ENCODE measurements at places on chromosomes 3 and 15. TPM values are rescaled to one million over a fixed set of nuclear protein-coding genes. Genes with fewer than 3 reads are reported as not detected.

GRCh38 chr3:197139586-197139985, 110.0 kb upstream of the MELTF start:
- DNase-seq: no peak

GRCh38 chr3:71177375-71177774, 406.2 kb downstream of the FOXP1 start:
- no peak for DNase-seq

DNA sequence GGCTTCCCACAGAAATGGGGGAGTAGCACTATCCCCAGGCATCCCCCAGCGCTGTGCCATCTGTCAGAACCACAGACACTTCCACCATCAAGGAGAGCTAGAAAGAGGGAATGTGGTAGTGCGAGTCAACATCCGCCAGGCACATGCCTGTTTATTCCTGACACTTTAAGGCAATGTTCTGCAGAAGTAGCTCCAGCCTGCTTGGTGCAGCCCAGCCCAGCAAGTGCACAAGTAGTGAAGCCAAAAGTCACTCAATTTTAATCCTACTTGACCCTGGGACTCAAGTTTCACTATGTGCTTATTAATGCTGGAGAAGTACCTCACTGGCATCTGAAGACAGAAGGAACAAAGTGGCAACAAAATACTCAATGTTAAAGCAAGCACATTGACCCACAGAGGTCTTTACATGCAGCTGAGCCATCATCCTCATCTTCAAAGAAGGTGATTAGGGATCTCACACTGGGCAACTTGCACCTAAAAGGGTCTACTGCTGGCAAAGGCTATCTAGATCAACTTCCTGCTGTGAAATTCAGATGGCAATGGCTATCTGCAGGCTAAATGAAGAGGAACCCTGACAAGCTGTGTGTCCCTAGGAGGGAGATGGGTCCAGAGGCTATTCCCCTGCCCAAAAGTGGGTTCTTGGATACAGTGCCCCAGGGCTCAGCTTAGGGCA, 61.4 kb upstream of the CLDN18 start:
- DNase-seq: no peak

DNA sequence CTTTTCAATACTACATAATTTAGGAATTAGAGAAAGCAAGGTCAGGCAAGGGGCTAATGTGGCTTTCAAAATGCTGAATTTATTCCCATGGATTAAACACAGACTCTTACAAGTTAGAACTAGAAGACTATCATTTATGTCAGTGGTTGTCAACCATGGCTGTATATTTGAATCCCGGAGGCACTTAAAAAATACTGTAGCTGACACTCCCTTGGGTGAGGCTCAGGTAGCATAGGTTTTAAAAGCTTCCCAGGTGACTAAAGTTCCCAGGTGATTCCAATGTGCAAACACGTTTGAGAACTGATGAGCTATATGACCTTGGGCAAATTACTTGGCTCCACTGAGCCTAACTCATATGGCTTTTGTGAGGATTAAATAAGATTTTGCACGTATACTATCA, 29.6 kb downstream of the AAGAB start:
- no peak for DNase-seq

GRCh38 chr15:51904421-51904820, 67.2 kb downstream of the LEO1 start:
- no peak for DNase-seq

- DNase-seq: no peak
Observed at GRCh38 chr3:149231871-149232270, 10.2 kb upstream of the CP start.

DNA sequence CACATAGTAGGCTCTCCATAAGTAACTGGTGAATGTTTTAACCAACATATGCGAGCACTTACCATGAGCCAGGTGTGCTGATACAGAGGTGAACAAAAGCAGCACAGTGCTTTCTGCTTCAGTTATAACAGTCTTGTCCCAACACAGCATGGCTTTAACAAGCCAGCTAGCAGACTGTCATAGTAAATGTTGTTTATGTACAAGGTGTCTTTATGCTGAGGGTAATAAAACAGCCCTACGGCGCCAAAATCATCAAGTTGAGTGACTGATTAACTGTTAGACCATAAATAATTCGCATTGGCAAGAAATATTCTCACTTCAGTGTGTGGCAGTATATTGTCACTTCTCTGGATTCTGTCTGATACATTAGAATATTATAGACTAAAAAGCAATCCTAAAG, 646.0 kb upstream of the CFAP20DC start:
- no peak for DNase-seq

- no peak for DNase-seq
Observed at GRCh38 chr15:46366360-46367007, 731.7 kb downstream of the SQOR start.

GRCh38 chr3:177478170-177478867, 281.0 kb upstream of the TBL1XR1 start:
- DNase-seq: no peak

- no peak for DNase-seq
Observed at GRCh38 chr15:31609258-31609681, 282.6 kb downstream of the KLF13 start.

- no peak for DNase-seq
Observed at GRCh38 chr3:110783541-110783940, 288.1 kb upstream of the NECTIN3 start.

DNA sequence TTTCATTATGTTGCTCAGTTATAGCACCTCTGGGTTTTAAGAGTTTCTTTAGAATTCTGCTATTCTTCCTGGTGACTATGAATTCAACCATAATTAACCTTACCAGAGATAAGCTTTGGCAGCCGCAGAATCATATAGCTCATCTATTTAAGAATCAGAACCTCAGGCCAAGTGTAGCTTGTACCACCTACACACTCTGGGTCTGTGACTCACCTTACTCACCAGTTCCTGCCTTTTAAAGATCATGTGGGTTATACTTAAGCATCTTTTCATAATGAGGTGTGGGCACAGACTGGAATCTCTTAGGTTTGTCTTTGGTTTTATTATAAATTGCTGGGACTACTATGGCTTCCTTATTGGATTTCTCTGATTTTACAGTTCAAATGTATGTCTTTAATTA, 21.9 kb downstream of the CDV3 start:
- no peak for DNase-seq

- no peak for DNase-seq
Observed at GRCh38 chr3:25587526-25587925, 77.2 kb downstream of the TOP2B start.

GRCh38 chr3:34002569-34003100, 204.2 kb downstream of the PDCD6IP start:
- no peak for DNase-seq

GRCh38 chr3:37987751-37988179, 2.8 kb upstream of the VILL start:
- DNase-seq: no peak

DNA sequence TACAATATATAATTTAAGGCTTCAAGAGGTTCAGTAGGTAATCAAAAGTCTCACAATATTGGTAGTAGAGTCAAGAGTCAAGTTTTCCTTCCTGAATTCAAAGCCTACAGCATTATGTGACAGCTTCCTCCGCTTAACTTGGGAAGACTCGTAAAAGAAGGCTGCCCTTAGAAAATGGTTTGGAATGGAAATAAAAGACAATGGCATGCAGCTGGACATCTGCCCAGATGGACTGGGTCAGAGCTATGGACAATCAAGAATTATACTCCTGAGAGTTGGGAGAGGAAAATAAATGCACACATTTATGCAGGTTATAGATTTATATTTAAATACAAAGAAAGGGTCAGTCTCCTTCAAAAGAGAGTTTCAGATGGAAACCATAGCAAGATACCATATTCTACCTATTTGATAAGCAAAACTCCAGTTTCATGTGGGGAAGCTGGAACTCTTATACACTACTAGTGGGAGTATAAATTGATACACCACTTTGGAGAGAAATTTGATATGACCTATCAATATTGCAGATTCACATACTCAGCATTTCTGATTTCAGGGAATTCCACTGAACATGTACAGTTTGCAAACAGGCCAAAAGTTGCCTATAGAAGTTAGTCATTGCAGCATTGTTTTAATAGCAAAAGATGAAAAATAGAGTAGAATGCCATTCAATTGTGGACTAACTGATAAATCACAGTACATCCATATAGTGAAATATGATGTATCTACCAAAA, 6.1 kb downstream of the CRYBG3 start:
- no peak for DNase-seq

- DNase-seq: no peak
Observed at GRCh38 chr3:141250828-141251227, 19.2 kb downstream of the PXYLP1 start.

- no peak for DNase-seq
Observed at GRCh38 chr3:16801223-16801622, 83.5 kb upstream of the PLCL2 start.

DNA sequence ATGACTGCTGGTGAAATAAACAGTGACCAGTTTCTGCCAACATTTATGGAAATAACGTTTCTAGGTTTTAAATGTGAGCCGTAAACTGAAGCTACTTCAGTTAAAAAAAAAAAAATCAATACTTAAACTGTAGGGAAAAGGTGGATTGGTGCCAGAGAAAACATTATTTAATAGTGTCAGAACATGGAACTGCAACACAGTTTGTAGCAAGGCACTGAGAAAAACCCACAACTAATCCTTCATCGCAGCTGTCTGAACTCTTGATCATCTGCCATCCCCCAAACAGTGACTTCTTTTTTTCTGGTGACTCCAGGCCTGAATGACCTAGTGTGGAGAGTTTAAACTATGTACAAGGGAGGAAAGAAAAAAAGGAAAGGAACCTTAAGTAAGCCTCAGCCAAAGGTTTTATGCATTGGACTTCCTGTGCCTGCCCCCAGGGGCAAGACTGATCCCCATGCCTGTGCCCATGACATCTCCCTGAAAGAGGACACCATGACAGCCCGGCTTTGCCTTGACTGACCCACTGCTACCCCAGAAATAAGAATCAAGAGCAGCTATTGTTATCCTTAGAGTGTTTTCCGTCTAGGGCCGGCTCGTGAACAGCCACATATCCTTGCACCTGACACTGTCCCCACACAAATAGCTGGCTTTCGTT, 33.1 kb downstream of the CRTAP start:
- no peak for DNase-seq

DNA sequence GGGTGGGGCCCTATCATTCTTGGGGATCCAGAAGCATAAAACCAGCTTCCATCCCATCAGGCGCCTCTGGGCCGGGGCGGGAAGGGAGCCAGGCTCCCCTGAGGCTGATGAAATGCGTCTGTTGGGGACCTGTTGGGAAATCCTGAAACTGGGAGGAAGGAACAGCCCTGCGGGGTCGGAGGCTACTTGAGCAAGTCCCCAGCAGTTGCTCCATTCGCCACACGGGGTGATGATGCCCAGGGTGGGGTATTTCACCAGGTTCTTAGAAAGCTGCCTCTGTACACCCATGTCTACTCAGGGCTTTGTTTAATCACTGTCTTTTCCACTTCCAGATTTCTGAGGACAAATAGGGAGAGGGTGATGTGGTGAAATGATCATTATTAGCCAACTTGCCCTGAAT, 25.4 kb upstream of the TSEN2 start:
- DNase-seq: no peak

GRCh38 chr3:195609229-195609628, 25.5 kb upstream of the APOD start:
- DNase-seq: no peak

DNA sequence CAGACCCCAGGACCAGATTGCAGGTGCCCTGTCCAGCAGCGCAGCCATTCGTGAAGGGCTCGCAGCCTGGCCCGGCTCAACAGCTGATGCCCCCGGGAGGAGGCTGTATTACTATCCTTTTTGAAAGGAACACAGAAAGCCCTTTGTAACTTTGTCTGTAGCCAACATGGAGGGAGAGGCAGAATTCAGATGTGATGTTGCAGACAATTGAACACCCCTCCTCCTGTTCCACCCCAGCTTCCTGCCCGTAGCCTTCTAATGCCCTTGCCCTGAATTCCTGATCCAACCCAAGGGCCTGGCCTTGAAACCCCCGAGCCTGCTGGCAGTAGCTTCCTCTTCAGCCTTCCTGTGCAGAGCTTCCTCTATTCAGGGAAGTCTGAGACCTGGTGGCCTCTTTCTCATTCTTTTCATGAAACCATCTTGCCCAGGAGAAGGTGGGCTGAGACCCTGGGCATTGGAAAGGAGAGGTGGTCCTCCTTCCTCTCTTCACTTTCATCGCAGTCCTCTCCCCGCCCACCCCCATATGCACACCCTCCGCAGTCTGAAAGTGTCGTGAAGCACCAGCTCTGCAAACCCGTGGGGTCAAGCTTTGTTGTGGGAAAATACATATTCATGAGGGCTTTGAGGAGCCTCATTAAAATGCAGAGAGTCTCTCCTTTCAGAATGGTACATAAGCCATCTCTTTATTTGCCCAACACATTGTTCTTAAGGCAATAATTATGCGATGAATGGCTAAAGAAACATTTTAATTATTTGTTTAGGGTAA, 109.2 kb downstream of the APBA2 start:
- DNase-seq: no peak

DNA sequence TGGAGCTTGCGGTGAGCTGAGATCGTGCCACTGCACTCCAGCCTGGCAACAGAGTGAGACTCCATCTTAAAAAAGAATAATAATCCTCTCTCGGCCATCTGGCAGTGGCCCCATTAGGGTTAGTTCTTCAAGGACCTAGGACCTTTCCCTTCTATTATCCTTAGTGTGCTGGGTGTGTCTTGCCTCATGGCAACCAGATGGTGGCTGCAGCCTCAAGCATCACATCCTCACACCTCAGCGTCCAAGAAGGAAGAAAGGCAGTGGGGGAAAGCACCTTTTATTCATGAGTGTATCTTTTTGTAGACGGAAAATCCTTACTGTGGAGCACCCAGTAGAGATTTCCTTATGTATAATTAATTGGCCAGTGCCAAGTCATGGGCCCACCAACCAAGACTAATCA, 42.7 kb upstream of the TFRC start:
- DNase-seq: no peak

Gene CPA3
- 4.5 TPM for total RNA-seq

Gene ARHGEF26
- total RNA-seq: 5.6 TPM

Gene OIP5
- total RNA-seq: 0.41 TPM

Gene IGSF10
- 11.5 TPM for total RNA-seq

Gene AZI2
- 44.9 TPM for total RNA-seq

Gene SCG3
- total RNA-seq: 0.15 TPM

Gene ASB7
- 8.3 TPM for total RNA-seq

Gene GBE1
- total RNA-seq: 59.0 TPM

Data from left cardiac atrium (tissue), 4 donors.